ENCODE measurements at places on chromosomes 5 and 9.

GRCh38 chr5:143319437-143320227 is 83.9 kb downstream of the NR3C1 start:
- DNase-seq, result no peak

DNA sequence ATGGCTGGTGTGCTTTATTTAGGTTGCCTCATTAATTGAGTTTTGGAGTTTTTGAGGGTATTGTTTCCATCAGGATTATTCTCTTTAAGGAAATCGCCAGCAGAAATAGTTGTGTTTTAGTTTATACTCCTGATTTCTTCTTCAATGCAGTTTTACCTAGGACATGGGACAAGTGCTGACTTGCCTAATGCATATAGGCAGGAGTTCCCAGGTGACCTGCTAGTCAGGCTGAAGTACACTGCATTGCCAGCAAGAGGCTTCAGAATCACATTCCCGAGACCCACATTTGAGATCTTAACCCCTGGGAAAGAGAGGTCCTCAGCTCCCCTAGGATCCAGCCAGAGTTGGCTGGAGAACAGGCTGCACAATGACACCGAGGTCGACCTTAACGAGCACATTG is 1.5 kb upstream of the OR1N2 start:
- DNase-seq, result no peak

- DNase-seq, result no peak
Observed at GRCh38 chr9:72022841-72023240, 37.6 kb downstream of the C9orf57 start.

DNA sequence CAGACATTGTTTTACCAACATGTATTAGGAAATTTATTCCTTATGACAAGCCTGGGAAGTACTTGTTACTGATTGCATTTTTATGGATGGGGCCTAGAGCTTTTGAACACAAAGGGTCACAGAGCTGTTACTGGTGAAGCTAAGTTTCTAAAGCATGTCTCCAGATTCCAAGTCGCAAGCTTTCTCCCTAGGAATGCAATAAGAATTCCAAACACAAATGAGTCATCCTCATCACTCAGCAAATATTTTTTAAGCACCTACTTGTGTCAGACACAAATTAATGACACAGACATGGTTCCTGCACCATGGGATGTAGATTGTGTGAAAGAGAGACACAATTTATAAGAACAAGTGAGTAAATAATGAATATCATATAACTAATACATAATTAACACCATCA is 11.0 kb upstream of the SH3RF2 start:
- DNase-seq, result no peak

DNA sequence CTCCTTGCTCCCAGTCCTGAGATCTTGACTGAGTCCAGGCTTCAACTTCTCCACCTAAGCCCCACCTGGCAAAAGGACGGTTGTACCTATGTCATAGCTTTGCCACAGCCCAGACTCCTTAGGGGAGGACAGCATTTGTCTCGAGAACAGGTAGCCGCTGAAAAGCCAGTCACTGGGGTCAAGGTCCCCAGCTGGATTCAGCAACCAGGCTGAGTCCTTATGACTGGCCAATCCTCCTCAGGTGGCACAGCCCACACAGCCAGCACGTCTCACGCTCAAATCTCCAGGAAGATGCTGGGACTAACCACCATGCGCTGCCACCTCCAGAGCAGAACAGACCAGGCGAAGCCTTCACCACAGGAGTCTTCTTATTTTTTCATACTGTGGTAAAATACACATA is 27.9 kb upstream of the SMU1 start:
- no peak for DNase-seq

GRCh38 chr5:128276537-128277216 is 193.1 kb downstream of the SLC12A2 start:
- no peak for DNase-seq

- DNase-seq, result no peak
Observed at GRCh38 chr9:115213818-115214334, 95.9 kb upstream of the TNC start.

- DNase-seq, result no peak
Observed at GRCh38 chr5:125778791-125779190, 644.4 kb upstream of the GRAMD2B start.
